ENCODE measurements at places on chromosomes 16 and 17.

- no peak for DNase-seq
These were observed 3.1 kb downstream of the CTC1 start for GRCh38 chr17:8244768-8245167.

DNA sequence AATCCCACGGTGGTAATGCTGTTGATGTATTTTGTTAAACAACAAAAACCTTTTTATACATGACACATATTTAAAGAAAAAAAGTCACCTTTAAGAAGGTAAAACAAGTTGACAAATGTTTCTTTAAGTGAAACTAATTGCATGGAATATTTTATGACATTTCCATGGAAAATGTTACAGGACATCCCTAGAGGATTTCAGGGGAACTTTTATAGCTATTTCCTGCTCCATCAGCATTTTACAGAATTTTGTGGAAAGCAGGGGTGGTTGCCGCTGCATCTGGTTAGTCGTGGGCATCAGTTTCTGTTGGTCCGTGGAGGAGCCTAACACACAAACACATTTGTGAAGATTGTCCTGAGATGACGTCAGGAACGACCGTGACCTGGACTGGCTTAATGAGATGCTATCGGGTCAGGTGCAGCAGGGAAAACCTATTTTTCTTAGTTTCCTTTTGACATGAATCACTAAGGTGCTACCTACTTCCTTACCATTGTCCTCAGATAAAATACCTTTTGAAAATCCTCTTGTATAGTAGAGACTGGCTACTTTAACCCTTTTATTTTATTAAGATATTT lies 305.1 kb downstream of the MAP2K6 start:
- DNase-seq: no peak

DNA sequence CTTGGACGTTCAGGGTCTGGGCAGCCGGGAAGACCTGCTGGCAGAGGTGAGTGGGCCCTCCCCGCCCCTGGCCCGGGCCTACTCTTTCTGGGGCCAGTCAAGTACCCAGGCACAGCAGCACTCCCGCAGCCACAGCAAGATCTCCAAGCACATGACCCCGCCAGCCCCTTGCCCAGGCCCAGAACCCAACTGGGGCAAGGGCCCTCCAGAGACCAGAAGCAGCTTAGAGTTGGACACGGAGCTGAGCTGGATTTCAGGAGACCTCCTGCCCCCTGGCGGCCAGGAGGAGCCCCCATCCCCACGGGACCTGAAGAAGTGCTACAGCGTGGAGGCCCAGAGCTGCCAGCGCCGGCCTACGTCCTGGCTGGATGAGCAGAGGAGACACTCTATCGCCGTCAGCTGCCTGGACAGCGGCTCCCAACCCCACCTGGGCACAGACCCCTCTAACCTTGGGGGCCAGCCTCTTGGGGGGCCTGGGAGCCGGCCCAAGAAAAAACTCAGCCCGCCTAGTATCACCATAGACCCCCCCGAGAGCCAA lies 8.6 kb upstream of the ABCC3 start:
- peak; percentile 69 for DNase-seq

- no peak for DNase-seq
These were observed 8.2 kb downstream of the ZNHIT3 start for GRCh38 chr17:36494674-36495073.

DNA sequence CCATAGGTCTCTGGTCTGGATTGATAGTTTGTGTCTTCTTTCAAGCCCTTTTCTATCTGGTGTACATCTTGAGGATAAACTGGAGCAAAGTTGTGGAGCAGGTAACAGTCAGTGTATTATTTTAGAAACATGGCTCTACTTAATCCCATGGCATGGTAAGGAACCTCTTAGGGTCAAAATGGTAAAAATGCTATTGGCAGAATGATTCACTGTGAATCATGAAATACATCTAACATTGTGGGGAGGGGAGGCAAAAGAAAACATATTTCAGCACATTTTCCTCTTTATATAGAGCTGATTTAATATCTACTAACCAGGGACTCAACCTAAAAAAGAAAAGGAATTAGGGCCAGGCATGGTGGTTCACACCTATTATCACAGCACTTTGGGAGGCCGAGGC lies 17.9 kb upstream of the ALDH3A2 start:
- DNase-seq: no peak

DNA sequence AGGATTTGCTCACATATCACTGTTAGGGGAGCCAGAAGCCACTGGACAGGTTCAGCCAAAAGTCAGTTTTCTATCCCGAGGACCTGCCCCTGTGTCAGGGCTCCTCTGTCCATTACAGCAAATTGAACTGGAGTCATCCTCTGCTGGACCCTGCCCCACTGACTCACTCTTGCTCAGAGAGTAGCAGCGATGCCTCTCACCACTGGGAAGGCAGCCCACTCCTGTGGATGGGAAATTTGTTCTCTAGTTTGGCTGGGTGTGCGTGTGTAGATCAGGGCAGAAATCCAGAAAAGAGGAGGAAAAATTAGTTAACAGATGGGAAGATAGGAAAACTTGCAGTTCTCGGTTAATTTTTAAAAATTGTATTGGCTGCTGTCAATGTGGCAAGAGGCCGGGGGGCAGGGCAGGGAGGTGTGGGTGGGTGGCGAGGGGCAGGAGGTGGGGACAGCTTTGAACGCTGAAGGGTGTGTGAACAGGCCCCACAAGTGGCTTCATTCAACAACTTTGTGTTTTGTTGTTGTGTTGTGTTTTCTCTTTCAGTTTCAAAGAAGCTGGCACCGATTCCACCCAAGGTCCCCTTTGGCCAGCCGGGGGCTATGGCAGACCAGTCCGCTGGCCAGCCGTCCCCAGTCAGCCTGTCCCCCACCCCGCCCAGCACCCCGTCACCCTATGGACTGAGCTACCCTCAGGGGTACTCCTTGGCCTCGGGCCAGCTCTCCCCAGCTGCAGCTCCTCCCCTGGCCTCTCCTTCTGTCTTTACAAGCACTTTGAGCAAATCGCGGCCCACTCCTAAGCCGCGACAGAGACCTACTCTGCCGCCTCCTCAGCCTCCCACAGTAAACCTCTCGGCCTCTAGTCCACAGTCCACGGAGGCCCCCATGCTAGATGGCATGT lies 33.6 kb downstream of the ELAC2 start:
- no peak for DNase-seq

GRCh38 chr17:5355421-5356129 lies 63.9 kb downstream of the NUP88 start:
- DNase-seq: no peak

DNA sequence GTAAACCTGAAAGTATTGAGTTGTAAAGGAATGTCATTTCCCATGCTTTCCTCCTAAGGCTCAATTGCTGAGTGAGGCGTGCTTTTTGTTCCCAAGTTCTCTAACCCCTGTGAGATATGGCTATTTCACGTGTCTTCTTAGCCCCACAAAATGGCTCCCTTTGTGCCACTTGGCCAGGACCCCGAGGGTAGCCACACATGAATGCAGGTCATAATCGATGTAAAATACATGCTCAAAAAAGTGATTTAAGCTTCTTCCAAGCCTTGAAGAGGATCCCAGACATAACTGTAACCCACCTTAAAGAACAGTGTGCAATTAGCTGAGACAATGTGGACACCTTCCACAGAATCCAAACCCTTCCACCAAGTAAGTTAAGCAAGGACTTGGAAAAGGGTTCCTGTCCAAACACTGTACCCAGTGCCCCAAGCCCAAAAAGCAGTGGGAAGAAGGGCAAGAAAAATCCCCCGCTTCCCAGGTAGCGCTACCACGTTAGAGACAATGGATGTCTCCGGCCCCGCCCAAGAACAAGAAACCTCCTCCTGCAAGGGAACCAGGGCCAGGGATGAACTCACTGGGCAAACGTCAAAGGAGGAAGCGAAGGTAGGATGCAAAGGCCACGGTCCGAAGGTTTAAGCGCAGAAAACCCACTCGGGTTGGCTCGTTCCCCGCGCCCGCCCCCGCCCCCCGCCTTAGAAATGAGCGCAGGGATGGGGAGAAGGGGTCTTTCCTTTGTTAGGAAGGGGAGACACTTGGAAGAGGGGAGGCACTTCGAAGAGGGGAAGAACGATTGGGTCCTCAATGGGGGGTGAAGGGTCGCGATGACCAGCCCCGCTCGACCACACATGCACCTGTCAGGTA lies 1.2 kb downstream of the JPT1 start:
- DNase-seq: no peak

Measured in T-helper 1 cell (primary cell).